Adrenal gland (tissue), 19 donors: ENCODE measurements at places on chromosomes 7 and 10.

GRCh38 chr7:156487811-156488533 is 152.6 kb upstream of the RNF32 start:
- H3K4me3 ChIP-seq: no peak overlapping the region
- no peak overlapping the region for H3K27ac ChIP-seq
- no peaks in the 10 kb centered on the region for H3K4me1 ChIP-seq
- no peak for DNase-seq
- H3K27me3 ChIP-seq: no peaks in the 10 kb centered on the region

GRCh38 chr7:121873289-121874194 is 581 bp downstream of the PTPRZ1 start:
- H3K4me3 ChIP-seq: peak overlapping the region; percentile 9
- H3K27ac ChIP-seq: no peak overlapping the region
- peaks cover 4% of the 10 kb centered on the region for H3K4me1 ChIP-seq

- DNase-seq: no peak
- H3K36me3 ChIP-seq: no peaks in the 10 kb centered on the region
- no peaks in the 10 kb centered on the region for H3K27me3 ChIP-seq
- H3K27ac ChIP-seq: no peak overlapping the region
- no peak overlapping the region for H3K4me3 ChIP-seq
- H3K4me1 ChIP-seq: no peaks in the 10 kb centered on the region
These were observed 66.1 kb downstream of the CALML3 start for GRCh38 chr10:5590816-5591215.

DNA sequence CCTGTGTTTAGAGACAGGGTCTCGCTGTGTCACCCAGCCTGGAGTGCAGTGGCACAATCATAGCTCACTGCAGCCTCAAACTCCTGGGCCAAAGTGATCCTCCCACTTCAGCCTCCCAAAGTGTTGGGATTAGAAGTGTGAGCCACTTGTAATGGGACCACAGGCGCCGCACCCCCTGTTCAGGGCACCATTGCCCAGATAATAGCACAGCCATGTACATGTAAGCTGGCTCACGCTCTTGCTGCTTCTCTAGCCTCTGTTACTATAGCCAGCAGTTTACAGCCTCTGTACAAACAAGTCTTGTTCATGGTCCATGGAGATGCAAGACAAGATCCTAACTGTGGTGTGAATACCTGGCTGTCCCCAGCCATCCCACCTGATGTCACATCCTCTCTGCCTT is 4.2 kb upstream of the MLXIPL start:
- DNase-seq: no peak
- H3K36me3 ChIP-seq: no peaks in the 10 kb centered on the region
- H3K27ac ChIP-seq: no peak overlapping the region

GRCh38 chr10:77228559-77228958 is 409.0 kb downstream of the KCNMA1 start:
- H3K27me3 ChIP-seq: no peaks in the 10 kb centered on the region
- H3K27ac ChIP-seq: no peak overlapping the region
- no peaks in the 10 kb centered on the region for H3K36me3 ChIP-seq
- DNase-seq: no peak
- no peak overlapping the region for H3K4me3 ChIP-seq
- H3K4me1 ChIP-seq: no peaks in the 10 kb centered on the region

DNA sequence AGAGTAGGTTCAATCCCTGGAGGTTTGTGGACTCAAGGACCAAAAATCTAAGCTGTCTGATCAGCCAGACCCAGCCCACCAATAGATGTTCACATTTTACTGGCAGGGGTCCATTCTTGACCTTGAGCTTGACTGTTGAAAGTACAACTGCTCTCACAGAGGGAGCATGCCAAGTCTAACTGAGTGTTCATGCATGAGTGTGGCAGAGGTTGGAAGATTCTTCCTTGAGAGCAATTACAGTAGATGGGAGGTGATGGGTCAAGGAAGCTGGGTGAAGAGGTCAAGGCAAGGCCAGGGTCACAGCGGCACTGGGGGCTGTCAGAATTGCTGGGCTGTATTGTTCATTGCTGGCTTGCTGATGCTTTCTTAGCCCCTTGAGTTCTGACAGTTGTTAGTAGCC is 202.8 kb upstream of the SVIL start:
- H3K36me3 ChIP-seq: no peaks in the 10 kb centered on the region
- no peak for DNase-seq
- H3K4me3 ChIP-seq: no peak overlapping the region

DNA sequence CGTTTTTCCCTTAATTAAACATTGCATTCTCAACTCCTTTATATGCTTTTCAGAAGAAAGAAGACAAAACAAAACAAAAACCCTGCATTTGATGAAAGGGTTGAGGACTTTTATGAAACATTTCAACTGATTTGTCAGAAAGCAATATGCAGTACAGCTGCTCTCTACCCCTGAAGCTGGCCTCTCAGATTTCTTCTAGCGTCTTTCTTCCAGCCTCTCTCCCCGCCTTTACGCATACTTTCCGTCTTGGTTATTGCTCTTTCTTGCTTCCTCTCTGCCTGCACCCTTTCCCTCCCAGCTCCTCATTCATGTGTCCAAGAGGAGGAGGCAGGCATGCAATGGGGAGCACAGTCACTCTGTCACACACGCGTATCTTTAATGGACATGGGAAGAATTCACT is 91.0 kb upstream of the COL1A2 start:
- peaks cover 41% of the 10 kb centered on the region for H3K4me1 ChIP-seq
- no peaks in the 10 kb centered on the region for H3K27me3 ChIP-seq
- H3K27ac ChIP-seq: no peak overlapping the region
- no peak for DNase-seq
- no peaks in the 10 kb centered on the region for H3K36me3 ChIP-seq

DNA sequence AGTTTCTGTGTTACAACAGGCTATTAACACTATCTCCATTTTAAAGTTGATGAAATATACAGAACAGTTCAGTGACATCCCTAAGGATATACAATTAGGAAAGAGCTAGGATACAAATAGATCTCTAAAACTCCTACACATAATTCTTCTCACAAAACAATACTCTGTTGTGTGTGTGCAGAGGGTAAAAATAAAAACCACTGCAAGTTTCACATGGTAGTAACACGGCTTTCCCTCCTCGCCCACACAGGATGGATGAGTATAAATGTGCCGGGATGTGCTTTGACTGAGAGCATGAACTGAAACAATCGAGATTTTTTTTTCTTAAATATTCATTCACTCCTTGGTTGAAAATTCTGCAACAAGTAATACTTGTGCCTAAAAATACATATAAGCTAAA is 131.5 kb upstream of the C1QL3 start:
- no peaks in the 10 kb centered on the region for H3K27me3 ChIP-seq
- no peaks in the 10 kb centered on the region for H3K4me1 ChIP-seq
- no peak overlapping the region for H3K4me3 ChIP-seq
- no peak overlapping the region for H3K27ac ChIP-seq
- no peaks in the 10 kb centered on the region for H3K36me3 ChIP-seq

- H3K36me3 ChIP-seq: no peaks in the 10 kb centered on the region
- no peak overlapping the region for H3K27ac ChIP-seq
- H3K4me3 ChIP-seq: no peak overlapping the region
- H3K4me1 ChIP-seq: peaks cover 16% of the 10 kb centered on the region
These were observed 6.5 kb downstream of the DEPP1 start for GRCh38 chr10:44971935-44972757.

GRCh38 chr10:104104926-104105325 is 17.0 kb upstream of the SFR1 start:
- H3K4me1 ChIP-seq: no peaks in the 10 kb centered on the region
- no peaks in the 10 kb centered on the region for H3K27me3 ChIP-seq
- H3K4me3 ChIP-seq: no peak overlapping the region

DNA sequence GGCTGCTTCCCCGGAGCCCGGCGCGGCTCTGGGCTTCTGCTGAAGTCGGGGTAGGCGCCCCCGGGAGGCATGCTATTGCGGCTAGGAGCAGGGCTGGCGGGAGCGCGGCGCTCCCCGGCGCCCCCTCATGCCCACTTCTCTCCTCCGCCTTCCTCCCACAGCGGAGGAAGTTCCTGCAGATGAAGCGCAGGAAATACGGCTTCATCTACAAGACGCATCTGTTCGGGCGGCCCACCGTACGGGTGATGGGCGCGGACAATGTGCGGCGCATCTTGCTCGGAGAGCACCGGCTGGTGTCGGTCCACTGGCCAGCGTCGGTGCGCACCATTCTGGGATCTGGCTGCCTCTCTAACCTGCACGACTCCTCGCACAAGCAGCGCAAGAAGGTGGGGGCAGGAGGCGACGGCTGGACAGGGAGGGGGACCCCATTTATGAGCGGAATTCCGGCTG is 479 bp downstream of the CYP26A1 start:
- peaks cover 43% of the 10 kb centered on the region for H3K4me1 ChIP-seq
- DNase-seq: no peak
- peaks cover 36% of the 10 kb centered on the region for H3K27me3 ChIP-seq
- H3K27ac ChIP-seq: no peak overlapping the region
- no peak overlapping the region for H3K4me3 ChIP-seq

DNA sequence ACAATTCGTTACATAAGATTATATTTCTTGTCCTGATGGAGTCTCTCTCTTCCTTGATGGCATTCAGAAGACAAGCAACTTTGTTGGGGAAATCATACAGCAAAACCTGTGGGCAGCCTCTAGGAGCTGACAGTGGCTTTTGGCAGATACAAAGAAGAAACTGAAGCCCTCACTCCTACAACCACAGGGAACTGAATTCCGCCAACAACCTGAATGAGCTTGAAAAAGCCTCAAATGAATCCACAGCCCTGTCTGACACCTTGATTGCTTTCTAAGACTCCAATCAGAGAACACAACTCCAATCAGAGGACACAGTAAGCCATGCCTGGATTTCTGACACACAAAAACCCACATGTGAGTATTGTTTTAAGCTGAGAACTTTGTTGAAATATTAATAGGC is 576.8 kb upstream of the LRRTM3 start:
- no peaks in the 10 kb centered on the region for H3K36me3 ChIP-seq
- H3K27me3 ChIP-seq: no peaks in the 10 kb centered on the region
- no peak overlapping the region for H3K4me3 ChIP-seq
- no peak overlapping the region for H3K27ac ChIP-seq

DNA sequence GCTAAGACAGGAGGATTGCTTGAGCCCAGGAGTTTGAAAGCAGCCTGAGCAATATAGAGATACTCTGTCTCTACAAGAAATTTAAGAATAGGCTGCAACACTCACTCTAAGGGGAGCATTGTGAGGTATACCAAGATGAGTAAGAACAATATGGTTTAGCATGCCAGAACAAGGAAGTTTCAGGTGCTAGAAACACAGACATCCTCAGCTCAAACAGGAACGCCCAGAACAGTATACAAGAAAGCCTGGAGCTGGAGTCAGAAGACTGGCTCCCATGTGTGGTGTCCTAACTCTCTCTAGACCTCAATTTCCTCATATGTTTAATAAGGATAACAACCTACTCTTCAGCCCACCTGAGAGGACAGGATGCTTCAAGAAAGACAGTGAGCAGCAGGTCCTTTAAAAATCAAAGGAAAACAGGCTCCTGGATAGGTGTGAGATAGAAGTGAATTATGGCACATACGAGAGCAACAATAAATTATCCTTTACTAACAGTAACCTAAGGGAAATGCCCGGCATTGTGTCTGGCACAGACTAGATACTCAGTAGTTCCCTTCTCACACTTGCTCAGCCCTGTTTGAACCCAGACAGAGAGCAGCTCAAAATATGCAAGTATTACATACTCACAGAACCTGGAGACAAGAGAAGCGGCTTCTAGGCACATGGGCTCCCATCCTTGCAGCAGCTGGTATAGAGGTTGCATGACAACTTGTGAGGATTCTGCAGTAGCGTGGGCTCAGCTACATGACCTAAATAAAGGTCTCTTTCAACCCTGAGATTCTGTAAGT is 45.4 kb downstream of the KAT6B start:
- no peak overlapping the region for H3K27ac ChIP-seq
- DNase-seq: no peak
- no peaks in the 10 kb centered on the region for H3K27me3 ChIP-seq
- no peaks in the 10 kb centered on the region for H3K4me1 ChIP-seq
- H3K4me3 ChIP-seq: no peak overlapping the region

- no peak for DNase-seq
- no peaks in the 10 kb centered on the region for H3K4me1 ChIP-seq
These were observed 358.1 kb downstream of the CRPPA start for GRCh38 chr7:16063221-16063620.

- no peak overlapping the region for H3K4me3 ChIP-seq
- peaks cover 18% of the 10 kb centered on the region for H3K27me3 ChIP-seq
- DNase-seq: no peak
- no peak overlapping the region for H3K27ac ChIP-seq
These were observed 100.5 kb upstream of the LRRC4 start for GRCh38 chr7:128131731-128132130.

GRCh38 chr7:40301486-40302068 is 166.8 kb downstream of the SUGCT start:
- H3K4me3 ChIP-seq: no peak overlapping the region
- H3K27ac ChIP-seq: no peak overlapping the region
- no peaks in the 10 kb centered on the region for H3K4me1 ChIP-seq

- no peaks in the 10 kb centered on the region for H3K36me3 ChIP-seq
- peak overlapping the region; percentile 63 for H3K4me3 ChIP-seq
- no peaks in the 10 kb centered on the region for H3K27me3 ChIP-seq
- peak overlapping the region; percentile 86 for H3K27ac ChIP-seq
These were observed 40.4 kb downstream of the PDIA4 start for GRCh38 chr7:148987751-148988512.

DNA sequence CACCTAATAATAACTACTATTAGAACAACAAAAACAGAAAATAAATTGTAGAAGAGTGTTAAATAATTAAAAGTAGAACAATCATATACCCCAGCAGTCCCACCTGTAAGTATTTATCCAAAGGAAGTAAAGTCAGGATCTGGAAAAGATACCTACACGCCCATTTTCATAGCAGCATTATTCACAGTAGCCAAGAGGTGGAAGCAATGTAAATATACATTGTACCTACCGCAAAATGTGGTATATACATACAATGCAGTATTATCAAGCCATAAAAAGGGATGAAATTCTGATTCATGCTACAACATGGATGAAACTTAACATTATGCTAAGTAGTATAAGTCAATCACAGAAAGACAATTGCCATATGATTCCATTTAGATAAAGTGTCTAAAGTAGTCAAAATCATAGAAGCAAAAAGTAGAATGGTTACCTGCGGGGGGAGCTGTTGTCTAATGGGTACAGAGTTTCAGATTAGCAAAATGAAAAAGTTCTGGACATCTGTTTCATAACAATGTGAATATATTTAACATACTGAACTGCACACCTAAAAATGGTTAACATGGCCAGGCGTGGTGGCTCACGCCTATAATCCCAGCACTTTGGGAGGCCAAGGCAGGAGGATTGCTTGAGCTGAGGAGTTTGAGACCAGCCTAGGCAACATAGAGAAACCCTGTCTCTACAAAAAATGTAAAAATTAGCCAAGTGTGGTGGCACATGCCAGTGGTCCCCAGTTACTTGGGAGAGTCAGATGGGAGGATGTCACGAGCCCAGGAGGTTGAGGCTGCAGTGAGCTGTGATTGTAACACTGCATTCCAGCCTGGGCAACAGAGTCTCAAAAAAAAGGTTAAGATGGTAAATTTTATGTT is 6.0 kb upstream of the TMED4 start:
- H3K36me3 ChIP-seq: no peaks in the 10 kb centered on the region
- DNase-seq: peak; percentile 81
- H3K4me3 ChIP-seq: no peak overlapping the region
- no peaks in the 10 kb centered on the region for H3K4me1 ChIP-seq
- no peak overlapping the region for H3K27ac ChIP-seq
